ENCODE measurements at places on chromosomes 5 and 9. TPM values are rescaled to one million over a fixed set of nuclear protein-coding genes. Genes with fewer than 3 reads are reported as not detected.

The MCTP1 gene
- polyA plus RNA-seq, result 4.2 TPM

The MAPKAP1 gene
- 127 TPM for polyA plus RNA-seq

The LRRC26 gene
- polyA plus RNA-seq, result not detected

The TXN gene
- polyA plus RNA-seq, result 700 TPM

The PDCD1LG2 gene
- 16.9 TPM for polyA plus RNA-seq

The ZNF462 gene
- polyA plus RNA-seq, result 6.3 TPM

DNA sequence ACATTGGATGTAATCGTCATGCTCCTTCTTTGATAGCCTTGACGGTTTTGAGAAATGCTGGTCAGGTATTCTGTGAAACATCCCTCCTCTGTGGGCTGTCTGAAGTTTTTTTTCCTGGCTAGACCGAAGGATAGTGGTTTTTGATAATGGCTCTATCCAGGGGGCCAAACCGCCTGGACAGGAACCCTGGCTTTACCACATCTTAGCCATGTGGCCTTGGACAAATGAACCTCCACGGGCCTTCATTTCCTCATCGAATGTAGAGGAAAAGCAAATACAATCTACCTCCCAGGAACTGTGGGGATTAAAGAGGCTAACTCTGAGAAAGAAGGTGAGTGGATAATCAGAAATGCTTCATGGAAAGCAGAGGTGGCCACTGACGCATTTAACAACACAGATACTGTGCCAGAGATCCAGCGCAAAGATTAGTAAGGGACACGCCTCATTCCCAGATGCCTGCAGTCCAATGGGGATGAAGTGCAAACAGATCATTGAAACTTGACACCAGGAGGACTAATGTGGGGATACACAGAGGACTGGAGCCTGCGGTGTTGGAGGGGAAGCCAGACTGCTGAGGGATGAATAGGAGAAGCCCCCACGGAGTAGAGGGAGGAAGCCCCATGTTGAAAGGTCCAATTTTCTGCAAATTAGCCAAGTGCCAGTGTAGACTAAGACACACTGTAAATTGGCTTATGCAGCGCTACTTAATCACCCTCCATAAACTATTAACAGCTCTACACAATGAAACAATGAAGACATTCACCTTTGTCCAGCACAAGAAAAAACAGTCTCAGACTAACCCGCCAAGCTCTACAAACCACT, 41.6 kb downstream of the MYO10 start:
- DNase-seq, result peak; percentile 93

DNA sequence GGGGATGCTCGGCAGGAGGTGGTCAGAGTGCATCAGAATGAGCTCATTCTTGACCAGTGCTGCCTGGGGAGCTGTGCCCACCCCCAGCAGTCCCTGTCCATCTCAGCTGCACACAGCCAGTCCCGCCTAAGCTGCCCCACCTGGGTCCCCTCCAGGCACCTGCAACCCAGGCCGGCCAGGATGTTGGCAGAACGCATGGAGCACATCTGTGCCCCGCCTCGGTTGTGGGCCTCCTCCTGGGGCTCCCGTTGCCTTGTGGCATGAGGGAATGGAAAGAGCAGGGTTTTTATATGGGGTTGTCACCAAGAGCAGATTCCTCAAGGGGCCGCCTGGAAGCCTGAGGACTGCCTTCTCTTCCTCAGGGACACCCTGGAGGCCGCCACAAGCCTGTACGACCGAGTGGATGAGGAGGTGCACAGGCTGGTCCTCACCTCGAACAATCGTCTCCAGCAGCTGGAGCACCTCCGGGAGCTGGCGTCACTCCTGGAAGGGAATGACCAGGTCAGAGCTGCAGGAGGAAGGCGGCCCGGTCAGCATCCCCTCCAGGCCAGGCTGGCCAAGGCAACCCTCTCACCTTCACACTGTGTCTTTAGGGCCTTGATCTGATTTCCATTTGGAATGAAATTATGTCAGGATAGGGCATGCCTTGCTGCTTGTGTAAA, 34.8 kb upstream of the LRRC14B start:
- no peak for DNase-seq

GRCh38 chr5:11482011-11482410, 422.2 kb downstream of the CTNND2 start:
- peak; percentile 96 for DNase-seq

- DNase-seq, result peak; percentile 97
Measured at GRCh38 chr5:124963236-124963919, 216.9 kb upstream of the ZNF608 start.

DNA sequence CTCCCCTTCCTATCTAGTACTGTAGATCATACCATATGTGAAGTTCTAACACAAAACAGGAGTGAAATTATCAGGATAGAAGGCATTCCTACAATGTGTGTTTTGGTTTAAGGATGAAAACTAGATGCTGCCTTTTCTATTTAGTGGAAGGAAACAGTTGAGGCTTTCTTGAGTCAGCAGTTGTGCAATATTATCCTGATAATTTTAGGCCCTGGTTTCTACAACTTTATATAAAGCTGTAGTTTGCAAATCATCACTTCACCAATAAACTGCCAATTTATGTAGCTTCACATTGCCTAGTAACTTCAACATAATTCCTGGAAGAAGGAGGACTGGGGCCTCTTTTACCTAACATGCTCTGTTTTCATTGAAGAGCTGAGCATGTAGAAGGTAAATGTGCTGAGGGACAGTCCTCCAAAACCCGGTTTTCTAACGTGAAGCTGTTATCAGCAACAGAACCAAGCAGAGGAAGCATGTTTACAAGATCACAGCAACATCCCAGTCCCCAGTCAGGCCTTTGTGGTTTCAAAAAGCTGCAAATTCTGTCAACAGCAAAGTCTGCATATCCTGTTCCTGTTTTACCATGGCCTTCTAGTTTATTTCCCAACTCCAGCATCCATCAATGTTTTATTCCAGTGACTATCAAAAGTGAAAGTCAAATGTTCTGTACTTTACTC, 513.4 kb upstream of the MEF2C start:
- no peak for DNase-seq

- DNase-seq, result no peak
Measured at GRCh38 chr5:2715856-2716255, 35.6 kb downstream of the IRX2 start.

- no peak for DNase-seq
Measured at GRCh38 chr9:110588296-110588695, 8.8 kb upstream of the SVEP1 start.

DNA sequence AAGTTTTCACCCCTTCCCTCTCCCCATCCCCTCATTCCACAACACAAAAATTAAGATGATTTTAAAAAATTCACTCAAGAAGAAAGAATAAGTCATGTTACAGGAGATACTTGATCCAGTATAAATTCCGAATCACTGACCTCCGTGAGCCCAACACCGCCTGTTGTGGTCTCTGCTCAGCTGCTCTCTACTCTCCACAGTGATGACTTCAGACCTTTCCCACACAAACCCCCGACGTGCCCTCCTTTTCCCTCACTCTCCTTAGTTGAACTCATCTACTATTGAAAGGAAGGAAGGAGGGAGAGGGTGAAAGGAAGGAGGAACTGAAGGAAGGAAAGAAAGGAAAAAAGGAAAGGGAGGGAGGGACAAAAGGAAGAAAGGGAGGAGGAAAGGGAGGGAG, 55.1 kb downstream of the ZNF354C start:
- no peak for DNase-seq

DNA sequence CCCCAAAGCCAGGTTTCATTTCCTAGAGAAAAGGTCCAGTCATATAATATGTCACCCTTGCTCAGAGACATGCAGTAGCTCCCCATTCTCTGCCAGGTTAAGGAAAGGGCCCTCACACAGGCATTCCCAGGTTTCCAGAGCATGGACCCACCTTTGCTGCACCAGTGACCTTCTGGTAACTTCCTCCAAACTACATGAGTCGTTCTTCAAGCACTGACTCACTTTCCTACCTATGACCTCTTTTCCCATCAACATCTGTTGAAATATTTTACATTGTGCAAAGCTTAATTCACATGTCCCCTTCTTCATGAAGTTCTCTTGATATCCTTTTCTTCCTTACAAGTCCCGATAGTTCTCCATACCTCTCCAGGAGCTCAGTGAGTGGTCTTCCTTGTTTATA, 25.9 kb downstream of the SH3TC2 start:
- no peak for DNase-seq

DNA sequence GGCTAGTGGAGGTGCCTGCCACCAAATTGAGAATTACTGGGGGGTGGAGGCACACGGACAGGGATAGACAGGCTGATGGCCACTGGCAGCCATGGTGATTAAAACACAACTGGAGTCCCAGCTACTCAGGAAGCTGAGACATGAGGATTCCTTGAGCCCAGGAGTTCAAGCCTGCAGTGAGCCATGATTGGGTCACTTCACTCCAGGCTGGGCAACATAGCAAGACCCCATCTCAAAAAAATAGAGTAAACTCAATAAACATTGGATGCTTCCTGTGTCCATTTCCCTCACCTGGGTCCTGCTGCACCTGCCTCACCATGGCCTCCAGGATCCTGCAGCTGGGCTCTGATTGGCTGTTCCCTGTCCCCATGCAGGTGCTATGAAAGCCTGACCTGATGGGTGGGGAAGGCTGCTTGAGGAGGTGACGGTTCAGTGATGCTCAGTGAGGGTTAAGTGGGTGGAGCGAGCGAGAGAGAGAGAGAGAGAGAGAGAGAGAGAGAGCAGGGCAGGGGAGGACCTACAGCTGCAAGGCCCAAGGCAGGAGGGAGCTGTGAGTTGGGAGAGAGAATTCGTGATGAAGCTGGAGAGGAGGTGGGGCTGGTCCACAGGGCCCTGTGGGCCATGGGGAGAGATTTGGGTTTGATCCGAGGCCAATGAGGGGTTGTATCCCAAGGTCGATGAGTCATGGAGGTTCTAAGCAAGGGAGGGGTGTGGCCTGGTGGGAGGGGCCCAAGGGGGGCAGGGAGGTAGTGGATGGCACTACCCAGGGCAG, 36.7 kb upstream of the FUBP3 start:
- peak; percentile 33 for DNase-seq

- no peak for DNase-seq
Measured at GRCh38 chr5:6734243-6734700, 21.0 kb downstream of the TENT4A start.

GRCh38 chr5:53874409-53874808, 314.0 kb downstream of the NDUFS4 start:
- no peak for DNase-seq

- no peak for DNase-seq
Measured at GRCh38 chr9:101716629-101717028, 21.8 kb downstream of the GRIN3A start.

Measured in fibroblast of lung (primary cell).